Erythroblast (primary cell): ENCODE measurements at places on chromosomes 16 and 17.

DNA sequence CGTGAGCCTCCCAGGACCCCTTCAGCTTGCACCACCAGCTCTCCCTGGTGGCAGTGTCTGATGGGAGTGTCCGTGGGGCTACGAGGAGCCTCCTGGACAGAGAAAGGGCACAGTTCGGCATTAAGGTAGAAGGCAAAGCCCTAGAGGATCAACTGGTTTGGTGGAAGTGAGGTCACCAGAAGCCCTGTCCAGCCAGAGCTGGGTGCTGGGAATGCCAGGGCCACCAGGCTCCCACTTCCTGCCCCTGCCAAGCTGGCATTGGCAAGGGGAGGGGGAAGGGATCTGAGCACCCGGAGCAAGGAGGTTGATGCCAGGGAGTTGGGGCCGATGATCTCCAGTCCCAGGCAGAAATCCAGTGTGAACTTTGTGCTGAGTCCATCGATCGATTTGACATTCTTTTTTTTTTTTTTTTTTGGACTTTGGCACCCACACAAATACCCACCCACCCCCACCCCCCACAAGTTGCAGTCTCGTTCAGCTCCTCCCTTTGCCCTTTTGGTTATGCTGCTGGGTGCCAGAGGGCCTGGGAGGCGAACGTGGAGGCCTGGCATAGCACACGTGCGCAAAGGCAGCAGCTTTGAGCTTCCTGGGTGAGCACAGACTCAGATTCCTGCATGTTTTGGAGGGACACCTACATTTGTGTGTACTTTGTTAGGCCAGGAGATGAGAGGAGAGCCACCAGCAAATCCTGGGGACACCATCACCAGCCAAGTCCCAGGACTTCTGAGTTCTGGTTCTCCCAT is 2.1 kb downstream of the NHERF1 start:
- DNase-seq, result no peak

GRCh38 chr17:63925615-63926014 is 6.5 kb downstream of the CD79B start:
- no peak for DNase-seq

DNA sequence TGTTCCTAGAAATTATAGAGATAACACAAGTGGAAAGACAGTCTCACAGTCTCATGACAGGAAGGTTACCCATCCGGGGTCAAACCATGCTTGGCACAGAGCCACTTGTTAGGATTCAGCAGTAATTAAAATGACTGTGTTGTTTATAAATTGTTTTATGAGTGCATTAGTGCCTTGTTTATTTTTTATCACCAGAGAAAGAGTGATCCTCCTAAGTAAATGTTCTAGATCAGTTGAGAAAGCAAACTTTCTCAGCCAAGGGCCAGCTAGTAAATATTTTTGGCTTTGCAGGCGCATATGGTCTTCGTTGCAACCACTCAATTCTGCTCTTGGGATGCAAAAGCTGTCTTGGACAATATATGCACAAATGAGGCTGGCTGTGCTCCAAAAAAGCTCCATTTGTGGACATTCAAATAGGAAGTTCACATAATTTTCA is 253.9 kb upstream of the CACNG5 start:
- DNase-seq, result no peak

- no peak for DNase-seq
Measured at GRCh38 chr17:44333371-44333770, 8.7 kb upstream of the SLC25A39 start.

DNA sequence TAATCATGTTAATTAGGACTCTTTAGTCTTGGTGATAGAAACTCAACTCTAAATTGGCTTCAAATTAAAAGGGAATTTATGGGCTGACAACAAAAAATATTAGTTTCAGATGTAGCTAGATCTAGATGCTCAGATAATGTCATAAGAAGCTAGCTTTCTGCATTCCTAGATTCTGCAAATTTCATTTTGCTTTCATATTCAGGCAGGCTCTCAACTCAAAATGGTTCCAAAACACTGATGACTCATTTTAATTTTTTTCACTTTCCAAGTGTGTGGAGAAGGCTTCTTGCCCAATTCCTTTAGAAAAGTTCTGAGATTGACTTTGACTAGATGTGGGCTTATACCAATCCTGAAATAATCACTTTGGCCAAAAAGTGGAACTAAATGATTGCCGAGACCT is 236.7 kb upstream of the GOT2 start:
- DNase-seq, result no peak
